ENCODE measurements at places on chromosomes 1 and 21.

DNA sequence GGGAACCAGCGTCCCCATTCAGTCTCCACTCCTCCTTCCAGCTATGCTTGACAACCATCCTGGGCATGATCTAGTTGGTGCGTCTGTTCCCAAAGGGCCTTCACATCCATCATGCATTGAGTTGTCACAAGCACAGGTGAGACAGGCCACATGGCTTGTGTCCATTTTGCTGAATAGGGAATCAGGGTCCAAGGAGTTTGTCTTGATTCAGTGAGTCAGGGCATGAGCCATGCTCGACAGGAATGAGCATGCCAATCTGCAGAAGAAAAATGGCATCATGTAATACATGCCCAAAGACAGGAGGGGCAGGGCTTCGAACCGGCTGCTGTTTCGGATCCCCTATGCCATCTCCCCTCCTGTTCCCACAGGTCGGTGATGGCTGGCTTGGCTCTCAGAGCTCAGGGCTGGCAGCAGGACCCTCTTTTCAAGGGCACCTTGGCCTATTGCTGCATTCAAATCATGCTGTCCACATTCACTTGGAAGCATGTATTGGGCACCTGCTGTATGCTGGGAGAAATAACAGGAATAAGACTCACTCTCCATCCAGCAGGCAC is 44.5 kb downstream of the PKP1 start:
- DNase-seq: no peak

- DNase-seq: peak; percentile 61
Measured at GRCh38 chr1:102834688-102835320, 273.5 kb downstream of the COL11A1 start.

- DNase-seq: no peak
Measured at GRCh38 chr1:156622581-156623297, 3.5 kb downstream of the HAPLN2 start.

DNA sequence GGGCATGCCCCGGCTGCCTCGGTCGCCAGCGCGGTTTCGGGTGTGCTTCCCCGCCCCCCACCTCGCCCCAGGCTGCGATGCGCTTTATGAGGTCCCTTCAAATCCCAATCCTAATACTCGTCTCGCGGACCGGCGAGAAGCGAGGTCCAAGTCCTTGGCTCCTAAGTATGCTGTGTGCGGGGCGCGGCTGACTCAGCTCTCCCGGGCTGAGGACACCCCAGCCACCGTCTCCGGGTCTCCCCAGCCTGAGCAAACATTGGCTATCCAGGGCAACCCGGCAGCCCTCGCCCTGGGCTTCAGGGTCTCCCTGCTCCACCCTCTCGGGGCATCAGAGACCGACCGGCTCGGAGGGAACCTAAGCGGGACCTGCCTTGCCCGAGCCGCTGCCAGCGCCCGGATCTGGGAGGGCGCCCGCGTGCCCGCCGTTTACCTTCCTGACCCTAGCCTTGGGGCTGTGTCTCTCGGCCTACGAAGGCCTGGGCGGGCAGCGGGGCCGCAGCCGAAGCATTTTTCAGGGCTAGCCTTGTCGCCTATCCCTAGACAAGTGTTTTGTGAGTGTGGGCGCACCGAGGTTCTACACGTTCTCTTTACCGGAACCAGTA is 1.2 kb downstream of the ITPKB start:
- DNase-seq: no peak

DNA sequence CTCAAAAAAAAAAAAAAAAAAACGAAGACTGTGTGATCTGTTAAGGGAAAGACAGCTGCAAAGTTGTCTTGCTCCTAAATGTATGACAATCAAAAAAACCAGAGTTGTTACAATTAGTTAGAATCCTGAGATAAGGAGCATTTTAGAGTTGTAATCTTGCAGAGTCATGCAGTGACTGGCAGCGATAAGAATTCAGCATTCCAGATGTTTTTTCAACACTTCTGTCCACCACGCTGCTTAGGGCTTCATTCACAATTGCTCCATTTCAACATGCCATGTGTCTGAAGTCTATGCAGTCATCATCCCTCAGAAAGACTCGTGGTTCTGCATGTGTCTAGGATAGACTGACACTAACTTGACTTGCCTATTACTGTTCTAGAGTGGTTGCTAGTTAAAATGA is 102.4 kb upstream of the BACE2 start:
- no peak for DNase-seq

DNA sequence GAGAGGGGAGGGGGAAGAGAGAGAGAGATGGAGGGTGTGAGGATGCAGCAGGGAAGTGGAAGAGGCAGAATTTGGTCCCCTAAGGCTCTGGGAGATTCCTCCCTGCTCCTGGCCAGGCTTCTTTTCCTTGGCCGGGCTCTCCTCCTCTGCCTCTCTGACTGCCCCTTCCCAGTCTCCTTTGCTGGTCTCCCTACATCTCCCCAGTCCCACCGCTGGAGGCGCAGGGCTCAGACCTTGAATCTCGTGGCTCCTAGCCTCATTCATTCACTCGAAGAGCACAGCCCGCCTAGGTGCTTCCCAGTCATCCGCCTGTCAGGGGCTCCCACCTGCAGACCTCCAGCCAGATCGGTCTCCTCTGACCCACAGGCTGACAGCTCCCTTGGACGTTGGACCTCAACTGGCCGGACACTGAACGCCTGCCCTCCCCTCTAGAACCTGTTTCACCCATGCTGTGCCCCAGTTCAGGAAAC is 76.5 kb downstream of the VWA5B1 start:
- DNase-seq: peak; percentile 22

GRCh38 chr1:246113555-246114095 is 393.5 kb downstream of the SMYD3 start:
- DNase-seq: no peak

GRCh38 chr1:224181453-224181810 is 1.6 kb upstream of the DEGS1 start:
- no peak for DNase-seq

DNA sequence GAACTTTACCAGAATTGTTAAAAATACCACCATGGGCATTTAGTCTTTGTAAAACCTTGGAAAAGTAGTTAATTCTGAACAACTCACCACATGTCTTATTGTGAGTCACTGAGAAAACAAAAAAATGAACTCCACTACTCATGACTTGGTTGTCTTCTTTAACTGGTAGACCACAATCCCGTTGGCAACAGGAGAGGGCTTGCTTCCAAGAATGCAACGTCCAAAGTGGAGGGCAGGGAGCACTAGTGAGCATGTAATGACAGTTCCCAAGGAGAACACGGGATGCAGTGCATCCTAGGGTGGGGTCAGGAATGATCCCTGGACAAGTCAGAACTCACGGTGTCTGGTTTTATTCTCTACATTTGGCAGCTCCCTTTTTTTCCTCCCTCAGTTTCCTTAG is 15.2 kb upstream of the HMCN1 start:
- DNase-seq: peak; percentile 59

GRCh38 chr1:82517586-82517985 is 716.9 kb downstream of the ADGRL2 start:
- no peak for DNase-seq

- peak; percentile 2 for DNase-seq
Measured at GRCh38 chr1:240515505-240515904, 96.5 kb downstream of the GREM2 start.

DNA sequence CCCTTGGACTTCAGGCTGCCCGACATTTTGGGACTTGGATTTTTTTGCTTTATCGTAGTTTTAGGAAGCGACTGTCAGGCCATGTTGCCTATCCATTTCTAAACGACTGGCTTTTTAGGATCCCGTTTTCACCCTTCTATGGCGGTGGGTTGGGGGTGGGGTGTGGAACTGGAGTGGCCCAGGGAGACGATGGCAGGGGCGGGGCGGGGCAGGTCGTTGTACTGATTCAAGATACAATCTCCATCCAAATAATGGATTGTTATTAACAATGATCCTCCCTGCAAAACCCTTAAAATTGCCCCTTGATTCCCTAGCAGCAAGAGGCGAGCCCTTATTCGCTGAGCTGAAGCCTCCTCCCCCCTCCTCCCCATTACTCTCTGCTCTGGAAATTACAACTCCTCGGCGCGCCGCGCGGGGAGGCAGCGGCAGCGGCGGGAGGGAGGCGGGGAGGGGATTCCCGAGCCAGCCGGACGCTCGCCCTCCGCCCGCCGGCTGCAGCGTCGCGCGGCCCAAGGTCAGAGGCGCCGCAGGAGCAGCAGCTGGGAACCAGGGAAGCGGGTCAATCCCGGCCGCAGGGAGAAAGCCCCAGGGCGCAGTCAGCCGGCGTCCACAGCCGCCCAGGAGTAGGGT is at the start of gene TRIM67:
TSS of gene TRIM67 (plus strand) at position 392 of the 630 bp plus-strand sequence. CDS start 912 bp downstream, outside the sequence.
- DNase-seq: no peak

DNA sequence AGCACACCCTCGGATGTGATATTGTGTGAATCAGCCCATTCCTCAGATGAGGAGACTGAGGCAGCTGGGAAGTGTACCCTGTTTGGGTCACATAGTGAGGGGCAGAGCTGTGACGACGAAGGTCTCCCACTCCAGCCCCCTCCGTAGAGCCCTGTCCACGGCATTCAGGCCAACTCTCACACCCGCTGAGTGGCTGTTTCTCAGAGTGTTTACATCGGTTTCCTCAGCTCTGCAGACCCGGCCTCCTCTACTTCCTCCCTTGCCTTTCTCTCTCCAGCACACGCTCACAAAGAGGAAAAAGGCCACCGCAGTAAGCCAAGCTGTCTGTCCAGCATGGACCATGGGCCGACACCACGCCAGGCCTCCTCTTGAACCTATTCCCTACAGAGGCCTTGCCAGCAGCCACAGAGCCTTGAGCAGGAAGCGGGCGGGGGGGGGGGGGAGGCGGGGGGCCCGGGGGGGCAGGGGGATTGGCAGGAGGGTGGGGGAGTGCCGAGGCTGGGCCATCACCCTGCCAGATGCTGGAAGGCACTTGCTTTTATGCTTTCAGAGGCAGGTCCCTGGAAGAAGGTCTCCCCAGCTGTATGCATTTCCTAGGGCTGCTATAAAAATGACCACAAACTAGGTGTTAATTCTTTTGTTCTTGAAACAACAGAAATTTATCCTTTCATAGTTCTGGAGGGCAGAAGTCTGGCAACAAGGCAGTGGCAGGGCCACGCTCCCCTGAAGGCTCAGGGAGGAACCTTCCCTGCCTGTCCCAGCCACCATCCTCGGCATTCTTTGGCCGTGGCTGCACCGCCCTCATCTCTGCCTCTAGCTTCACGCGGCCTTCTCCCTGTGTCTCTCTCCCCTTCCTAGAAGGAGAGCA is 178.4 kb downstream of the PSMG1 start:
- DNase-seq: no peak

- no peak for DNase-seq
Measured at GRCh38 chr1:156937883-156938282, 17.5 kb downstream of the LRRC71 start.

GRCh38 chr1:227929751-227930472 is 17.8 kb downstream of the WNT9A start:
- no peak for DNase-seq

- DNase-seq: no peak
Measured at GRCh38 chr21:43879348-43880110, 14.5 kb downstream of the AGPAT3 start.

All from NCI-H226 (cell line).